ENCODE measurements at places on chromosomes 6 and 20.

DNA sequence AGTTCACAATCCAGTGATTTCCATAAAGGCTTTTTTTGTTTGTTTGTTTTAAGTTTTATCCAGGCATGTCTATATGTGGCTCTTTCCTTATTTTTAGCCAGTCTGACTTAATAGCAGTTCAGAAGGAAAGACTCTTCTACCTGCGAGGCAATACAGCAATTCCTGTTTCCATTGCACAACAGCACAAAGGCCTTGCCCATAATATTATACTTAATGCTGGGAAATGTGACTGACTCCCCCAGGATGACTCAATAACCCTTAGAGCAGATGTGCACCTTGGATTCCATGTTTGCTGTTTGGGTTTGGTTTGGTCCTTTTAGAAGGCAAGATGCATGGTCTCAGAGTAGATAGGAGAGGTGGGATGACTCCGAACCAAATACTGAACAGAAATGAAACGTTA lies 184.1 kb downstream of the MTFR2 start:
- no peak for DNase-seq

- no peak for DNase-seq
Observed at GRCh38 chr6:19324376-19324775, 512.8 kb upstream of the ID4 start.

DNA sequence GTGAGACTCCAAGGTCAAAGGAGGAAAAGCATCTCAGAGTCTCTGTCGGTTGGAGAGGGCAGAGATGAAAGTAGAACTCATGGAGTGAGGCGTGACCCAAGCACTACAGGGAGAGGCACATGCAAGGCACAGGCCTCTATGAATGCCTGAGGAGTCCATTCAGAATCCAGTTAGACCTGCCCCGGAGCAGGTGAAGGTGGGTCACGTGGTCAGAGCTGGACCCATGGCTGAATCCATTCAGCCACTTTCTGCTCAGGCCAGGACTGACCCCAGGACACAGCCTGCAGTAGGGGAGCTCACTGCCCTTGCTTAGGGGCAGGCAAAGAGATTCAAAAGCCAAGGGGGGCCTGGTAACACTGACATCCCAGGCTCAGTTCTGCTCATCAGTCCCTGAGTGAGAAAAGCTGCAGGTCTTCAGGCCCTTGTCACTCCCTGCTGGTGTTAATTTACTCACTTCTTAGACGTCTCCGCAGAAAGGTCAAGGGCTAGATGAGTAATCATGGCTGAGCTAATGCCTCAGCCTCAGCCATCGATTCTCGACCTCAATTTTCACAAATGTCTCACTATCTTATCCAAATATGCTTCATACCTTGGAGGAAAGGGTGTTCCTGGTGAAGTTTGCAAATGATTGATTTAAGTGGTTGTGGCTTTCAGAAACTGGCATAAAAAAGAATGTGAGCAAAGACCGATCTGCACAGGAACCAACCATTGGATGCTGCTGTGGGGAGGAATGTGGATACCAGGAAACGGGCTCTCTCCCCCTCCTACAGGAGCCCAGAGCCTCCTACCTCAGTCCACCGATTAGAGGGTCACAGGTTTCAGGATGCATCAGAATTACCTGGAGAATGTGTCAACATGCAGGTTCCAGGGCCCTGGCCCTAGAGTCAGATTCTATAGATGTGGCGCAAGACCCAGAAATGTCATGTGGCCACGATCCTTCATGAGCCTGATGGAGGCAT lies 584.4 kb downstream of the PTPRT start:
- no peak for DNase-seq

- DNase-seq: no peak
Observed at GRCh38 chr6:7237653-7238188, 75.3 kb downstream of the SSR1 start.

DNA sequence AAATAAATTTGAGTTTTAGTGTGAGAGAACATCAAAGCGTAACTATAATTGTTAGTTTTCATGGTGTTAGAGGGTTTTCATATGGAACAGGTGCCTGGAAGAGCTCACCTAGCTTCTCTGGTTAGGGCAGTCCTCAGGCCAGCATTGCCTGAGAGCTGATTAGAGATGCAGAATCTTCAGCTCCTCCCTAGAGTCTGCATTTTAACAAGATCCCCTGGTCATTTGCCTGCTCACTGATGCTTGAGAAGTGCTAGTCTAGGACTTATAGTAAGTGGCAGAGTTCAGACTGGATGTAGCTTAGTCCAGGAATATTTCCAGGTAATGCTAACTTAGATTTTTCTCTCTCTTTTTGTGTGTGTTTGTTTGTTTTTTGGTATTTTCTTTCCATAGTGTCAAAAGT lies 21.7 kb upstream of the SMIM26 start:
- DNase-seq: no peak

DNA sequence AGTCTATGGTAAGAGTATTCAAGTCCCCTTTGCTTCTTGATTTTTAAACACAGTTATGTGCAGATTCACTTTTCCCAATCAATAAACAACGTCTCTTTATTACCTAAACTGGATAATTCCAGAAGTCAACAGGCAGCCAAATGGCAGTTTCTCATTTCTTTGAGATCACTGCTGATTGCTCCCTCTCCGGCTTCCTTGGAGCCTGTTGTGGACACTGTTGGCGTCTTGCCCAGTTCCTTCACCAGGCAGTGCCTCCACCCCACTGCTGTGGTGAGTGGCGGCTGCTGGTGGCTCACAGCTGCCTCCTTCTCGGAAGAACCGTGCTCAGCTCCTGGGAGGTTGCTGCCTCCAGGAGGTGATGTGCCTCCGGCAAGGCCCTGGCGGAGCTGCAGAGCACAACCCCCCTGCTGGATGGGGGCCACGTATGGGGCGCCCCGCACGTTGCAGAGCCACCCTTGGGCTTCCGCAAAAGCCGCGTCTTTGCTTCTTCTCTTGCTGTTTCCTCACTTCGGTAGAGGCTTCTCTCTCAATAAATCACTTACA lies 105.1 kb upstream of the CNKSR3 start:
- no peak for DNase-seq

DNA sequence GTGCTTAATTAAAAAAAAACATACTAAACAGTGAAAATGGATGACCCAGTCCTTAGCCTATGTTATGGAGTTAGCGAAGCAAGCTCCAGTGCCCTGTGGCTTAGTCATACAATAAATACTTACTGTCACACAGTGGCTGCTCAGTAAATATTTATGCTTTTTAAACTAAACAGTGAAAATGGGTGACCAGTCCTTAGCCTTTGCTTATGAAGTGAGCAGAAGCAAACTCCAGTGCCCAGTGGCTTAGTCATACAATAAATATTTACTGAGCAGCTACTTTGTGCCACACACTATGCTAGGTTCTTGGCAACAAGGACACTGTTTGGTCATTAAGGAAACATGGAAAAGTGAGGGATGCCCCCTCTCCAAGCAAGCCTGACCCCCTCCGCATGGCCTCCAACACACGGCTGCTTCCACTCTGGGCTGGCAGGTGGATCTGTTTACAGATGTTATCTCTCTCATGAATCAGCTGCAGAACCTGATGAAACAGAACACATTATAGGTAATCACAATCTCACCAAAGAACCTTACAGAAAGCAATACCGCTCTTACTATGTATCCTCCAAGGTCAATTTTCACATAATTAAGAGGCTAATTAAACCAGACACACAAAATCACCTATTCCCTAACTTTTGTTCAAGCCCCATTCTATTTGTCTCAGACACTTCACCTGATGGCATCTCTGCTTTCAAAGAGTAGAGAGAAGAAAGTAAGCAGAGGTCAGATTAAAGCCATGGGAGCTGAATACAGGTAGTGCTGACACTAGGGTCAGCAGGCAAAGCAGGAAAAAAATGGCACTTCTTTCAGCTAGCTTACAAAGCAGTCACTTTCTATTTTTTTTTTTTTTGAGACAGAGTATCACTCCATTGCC lies 27.3 kb downstream of the CDK5RAP1 start:
- DNase-seq: no peak

- DNase-seq: no peak
Observed at GRCh38 chr20:63156221-63156671, 59.7 kb downstream of the YTHDF1 start.

- no peak for DNase-seq
Observed at GRCh38 chr20:59062081-59062480, 19.5 kb upstream of the PRELID3B start.

DNA sequence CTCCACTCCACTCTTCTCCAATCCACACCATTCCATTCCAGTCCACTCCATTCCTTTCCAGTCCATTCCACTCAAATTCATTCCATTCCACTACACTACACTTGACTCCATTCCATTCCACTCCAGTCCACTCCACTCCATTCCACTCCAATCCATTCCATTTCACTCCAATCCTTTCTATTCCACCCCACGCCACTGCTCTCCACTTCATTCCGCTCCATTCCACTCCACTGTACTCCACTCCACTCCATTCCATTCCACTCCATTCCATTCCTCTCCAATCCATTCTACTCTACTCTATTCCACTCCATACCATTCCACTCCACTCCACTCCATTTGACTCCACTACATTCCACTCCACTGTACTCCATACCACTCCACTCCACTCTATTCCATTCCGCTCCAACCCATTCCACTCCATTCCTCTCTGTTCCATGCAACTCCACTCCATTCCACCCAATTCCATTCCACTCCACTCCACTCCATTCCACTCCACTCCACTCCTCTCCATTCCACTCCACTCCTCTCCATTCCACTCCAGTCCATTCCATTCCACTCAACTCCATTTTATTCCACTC lies 23.4 kb upstream of the DEFB125 start:
- DNase-seq: no peak
